ENCODE measurements at places on chromosomes 16 and 17. TPM values are rescaled to one million over a fixed set of nuclear protein-coding genes. Genes with fewer than 3 reads are reported as not detected.
A peak's percentile ranks its signal among the peaks of the same experiment; 100 is the strongest.

The CACNG5 gene
- 2.9 TPM for polyA plus RNA-seq

DNA sequence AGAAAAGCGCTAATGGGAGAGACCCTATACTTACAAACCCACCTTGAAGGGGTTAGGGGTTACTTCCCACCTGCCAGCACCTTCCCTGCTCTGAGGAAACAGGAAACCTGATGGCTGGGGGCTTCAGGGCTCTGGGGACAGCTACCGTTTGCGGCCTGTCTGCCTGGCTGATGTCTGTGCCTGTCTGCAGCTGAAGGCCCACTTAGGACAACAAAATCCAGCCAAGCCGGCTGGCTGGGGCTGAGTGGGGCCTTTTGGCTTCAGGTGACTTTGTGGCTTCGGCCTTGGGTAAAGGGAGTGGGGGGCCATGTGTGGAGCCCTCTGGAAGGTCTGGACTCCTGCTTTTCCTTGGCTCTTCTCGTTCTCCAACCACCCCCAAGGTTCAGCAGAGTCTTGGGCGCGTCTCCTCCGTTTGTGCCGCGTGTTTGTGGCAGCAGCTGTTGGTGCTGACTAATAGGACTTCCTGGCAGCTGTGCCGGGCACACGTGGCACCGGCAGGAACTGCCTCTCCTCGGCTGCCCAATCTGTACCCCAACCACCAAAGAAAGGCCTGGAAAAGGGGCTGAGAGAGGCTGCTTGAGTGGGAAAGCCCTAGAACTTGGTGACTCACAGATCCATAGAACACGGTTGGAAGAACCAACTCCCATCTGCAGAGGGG, 186.7 kb downstream of the MSI2 start:
- DNase-seq = no peak

DNA sequence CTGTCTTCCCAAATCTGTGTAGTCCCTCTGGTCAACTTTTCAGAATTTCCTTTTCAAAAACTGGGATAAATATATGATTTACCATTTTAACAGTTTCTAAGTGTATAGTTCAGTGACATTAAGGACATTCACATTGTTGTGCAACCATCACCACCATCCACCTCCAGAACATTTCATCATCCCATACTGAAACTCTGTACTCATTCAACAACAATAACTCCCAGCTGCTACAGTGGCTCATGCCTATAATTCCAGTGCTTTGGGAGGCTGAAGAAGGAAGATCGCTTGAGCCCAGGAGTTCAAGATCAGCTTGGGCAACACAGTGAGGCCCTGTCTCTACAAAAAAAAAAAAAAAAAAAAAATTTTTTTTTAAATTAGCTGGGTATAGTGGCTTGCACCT, 131.0 kb downstream of the AATF start:
- no peak for DNase-seq

GRCh38 chr17:82297280-82297713, 20.1 kb downstream of the CD7 start:
- DNase-seq = no peak

- peak; percentile 87 for DNase-seq
These were observed 8.9 kb upstream of the TIMP2 start for GRCh38 chr17:78933959-78934568.

GRCh38 chr17:17884391-17885357, 47.9 kb upstream of the SREBF1 start:
- DNase-seq = no peak

DNA sequence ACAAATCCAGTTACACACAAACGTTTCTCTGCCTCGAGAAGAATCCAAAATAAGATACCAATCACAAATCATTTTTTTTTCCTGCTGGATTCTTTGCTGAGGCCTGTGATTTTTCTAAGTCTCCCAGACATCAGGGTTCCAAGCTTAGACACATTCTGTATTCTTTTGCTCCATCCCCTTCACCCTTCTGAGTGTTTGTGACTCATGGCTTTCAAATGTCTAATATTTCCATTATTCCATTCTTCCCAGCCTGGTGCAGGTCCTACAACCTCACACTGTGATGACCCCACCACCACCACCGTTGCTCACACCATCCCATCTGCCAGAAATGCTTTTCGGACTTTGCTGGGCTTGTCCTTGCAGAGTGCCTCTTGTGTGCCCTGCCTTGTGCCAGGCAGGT, 480.1 kb downstream of the SOX9 start:
- no peak for DNase-seq

- no peak for DNase-seq
These were observed 105.7 kb downstream of the CDH13 start for GRCh38 chr16:82732461-82732860.

GRCh38 chr16:2840914-2841313, 10.8 kb downstream of the ZG16B start:
- DNase-seq = no peak

GRCh38 chr16:21684199-21684598, 20.4 kb downstream of the OTOA start:
- no peak for DNase-seq

DNA sequence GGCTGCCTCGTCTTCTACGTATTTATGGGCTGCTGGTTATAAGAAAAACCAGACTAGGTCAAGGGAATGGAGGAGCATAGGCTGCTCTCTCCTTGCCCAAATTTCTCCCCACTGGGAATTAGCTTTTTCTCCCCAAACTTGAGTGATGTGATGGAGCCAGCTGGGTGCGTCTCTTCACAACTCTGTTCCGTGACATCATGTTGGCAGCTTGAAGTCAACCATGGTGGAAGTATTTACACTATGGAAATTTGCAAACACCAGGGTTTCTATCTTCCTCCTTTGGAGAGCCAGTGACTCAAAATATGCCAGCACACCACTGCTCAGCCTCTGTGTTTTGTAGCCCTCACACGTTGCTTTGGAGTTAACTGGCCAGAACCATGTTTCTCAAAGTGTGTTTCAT, 78.1 kb downstream of the OR1D5 start:
- no peak for DNase-seq

GRCh38 chr17:78131172-78132083, 857 bp downstream of the TMC8 start:
- DNase-seq = no peak

- no peak for DNase-seq
These were observed 162.7 kb downstream of the SPECC1 start for GRCh38 chr17:20171741-20172365.

DNA sequence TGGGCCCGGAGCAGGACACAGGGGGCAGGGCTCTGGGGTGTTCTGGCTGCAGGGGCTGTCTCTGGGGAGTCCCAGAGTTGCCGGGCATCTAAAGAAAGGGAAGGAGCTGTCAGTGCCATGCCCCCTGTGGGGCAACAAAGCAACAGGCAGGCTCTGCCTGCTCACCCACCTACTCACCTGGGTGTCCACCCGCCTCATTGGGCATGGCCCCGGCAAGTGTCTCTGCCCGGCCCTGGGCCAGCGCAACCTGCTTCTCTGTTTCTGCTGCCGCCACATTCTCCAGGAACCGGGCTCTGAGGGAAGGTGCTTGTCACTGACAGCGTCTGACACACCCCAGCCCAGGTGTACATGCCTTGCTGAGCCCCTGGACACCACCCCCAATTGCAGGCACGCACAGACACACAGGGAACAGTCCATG, 7.3 kb downstream of the TMEM208 start:
- no peak for DNase-seq

- DNase-seq = no peak
These were observed 38.4 kb downstream of the CFDP1 start for GRCh38 chr16:75394941-75395340.

- no peak for DNase-seq
These were observed 6.5 kb downstream of the ITGAX start for GRCh38 chr16:31361201-31362110.

GRCh38 chr17:77488531-77489238, 347.9 kb downstream of the SEC14L1 start:
- no peak for DNase-seq

DNA sequence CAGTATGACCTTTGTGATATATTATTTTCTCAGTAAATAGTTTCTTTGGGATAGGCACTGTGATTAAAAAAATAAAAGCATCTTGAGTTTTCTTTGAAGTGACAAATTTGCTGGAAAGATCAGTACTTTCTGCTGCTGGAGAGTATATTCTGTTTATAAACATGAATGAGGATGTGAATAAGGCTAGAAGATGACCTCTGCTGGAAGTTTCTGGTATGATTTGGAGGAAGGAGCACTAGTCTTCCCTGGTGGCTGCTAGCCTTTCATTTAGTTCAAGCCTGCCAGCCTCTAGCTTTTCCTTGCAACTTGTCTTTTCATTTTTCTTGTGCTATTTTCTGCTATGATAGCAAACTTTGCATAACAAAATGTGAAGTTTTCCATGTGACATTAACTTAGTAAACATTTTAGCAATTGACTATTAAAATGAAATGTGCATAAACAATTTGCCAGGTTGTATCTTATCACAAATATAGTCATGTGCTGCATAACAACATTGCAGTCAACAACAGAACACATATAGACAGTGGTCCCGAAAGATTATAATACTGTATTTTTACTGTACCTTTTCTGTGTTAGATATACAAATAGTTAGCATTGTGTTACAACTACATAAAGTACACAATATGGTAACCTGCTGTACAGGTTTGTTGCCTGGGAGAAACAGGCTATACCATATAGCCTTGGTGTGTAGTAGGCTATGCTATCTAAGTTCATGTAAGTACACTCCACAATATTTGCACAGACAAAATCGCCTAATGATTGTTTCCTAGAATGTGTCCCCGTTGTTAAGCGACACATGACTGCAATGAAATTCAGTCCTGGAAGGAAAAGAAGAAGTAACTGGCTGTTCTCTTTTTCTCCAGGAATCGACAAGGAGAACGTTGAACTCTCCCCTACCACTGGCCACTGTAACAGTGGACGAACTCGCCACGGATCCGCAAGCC, 18.1 kb upstream of the RAB11FIP4 start:
- DNase-seq = no peak

The PIK3R5 gene
- polyA plus RNA-seq = 0.90 TPM

- DNase-seq = no peak
These were observed 138.7 kb downstream of the SALL1 start for GRCh38 chr16:51012396-51012795.

DNA sequence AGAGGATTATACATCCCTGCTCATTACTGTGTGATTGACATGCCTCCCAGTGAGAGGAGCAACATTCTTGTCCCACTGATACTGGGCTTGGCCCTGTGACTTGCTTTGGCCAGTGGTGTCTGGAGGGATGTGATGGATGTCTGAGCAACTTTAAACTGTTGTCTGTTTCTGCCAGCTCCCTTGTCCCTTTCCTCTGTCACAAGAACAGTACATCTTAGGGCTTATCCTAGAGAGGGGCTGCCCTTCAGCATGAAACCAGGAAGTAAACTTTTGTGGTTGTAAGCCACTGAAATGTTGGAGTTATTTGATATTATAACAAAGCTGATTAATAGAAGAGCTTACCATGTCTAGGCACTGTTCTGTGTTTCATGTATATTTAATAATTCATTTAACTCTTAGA, 82.9 kb upstream of the GPRC5B start:
- DNase-seq = no peak

- DNase-seq = no peak
These were observed 222.9 kb downstream of the SLC39A11 start for GRCh38 chr17:72869630-72870029.

DNA sequence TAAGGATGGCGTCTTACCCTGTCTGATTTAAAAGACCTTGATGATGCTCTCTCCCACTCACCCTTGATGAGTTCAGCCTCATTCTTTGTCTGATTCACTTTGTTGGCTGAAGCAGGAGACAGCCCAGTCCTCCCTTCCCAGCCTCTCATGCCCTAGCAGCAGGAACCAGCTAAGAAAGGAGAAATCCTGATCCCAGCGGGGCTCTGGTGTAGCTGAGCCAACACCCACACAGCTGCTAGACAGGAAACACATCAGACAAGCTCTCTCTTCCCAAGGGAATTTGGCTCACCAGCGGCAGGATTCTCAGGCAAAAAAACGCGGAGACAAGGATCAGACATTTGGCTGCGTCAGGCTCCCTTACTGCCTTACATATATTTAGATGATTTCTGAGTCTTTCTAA, 211.5 kb downstream of the CDH11 start:
- no peak for DNase-seq

GRCh38 chr16:64074706-64075105, 1047.2 kb downstream of the CDH11 start:
- no peak for DNase-seq

All from renal cortex interstitium (tissue), 15 donors.